Bronchial epithelial cell (primary cell): ENCODE measurements at places on chromosomes 6 and 20. TPM values are rescaled to one million over a fixed set of nuclear protein-coding genes. Genes with fewer than 3 reads are reported as not detected.

- no peak for DNase-seq
Observed at GRCh38 chr6:109034526-109034925, 60.1 kb downstream of the SESN1 start.

SLCO4A1 gene
- total RNA-seq, result 1.6 and 4.7 TPM in 2 replicates

DNA sequence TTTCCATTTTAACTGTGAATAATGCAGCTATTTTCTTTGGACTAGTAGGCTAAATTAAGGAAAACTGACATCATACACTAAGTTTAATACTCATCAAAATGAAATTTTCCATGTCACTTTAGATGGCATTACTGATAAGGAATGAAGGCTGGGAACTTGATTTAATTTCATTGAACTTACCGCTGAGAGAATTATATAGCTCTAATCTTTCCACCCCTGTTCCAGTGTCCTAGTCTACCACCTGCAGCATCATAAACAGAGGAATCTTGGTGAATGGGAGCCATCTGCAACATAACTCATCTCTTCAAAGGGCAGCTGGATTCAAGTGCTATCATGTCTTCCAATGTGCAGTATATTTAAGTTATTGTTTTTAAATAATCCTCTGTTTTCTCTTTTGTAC, 1395.2 kb downstream of the EPHA7 start:
- no peak for DNase-seq

DNA sequence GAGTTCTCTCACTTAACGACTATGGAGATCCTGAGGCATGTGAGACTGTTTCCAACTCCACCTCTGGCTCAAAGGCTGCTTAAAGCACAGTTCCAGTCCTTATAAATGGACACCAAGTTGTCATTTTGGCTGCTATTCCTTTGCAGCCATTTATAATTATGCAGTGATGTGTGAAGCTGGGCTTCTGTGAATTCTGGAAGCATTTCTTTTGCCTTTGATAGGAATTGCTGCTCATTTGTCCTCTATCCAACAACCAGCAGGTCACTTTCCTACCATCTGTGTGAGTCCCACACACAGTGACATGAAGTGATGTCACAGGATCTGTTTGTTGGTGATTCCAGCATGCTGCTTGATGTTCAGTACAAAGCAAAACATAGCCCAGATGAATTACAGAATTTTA, 28.5 kb upstream of the EFHC1 start:
- no peak for DNase-seq

PTK6 gene
- 59.5 and 107 TPM in 2 replicates for total RNA-seq

DNA sequence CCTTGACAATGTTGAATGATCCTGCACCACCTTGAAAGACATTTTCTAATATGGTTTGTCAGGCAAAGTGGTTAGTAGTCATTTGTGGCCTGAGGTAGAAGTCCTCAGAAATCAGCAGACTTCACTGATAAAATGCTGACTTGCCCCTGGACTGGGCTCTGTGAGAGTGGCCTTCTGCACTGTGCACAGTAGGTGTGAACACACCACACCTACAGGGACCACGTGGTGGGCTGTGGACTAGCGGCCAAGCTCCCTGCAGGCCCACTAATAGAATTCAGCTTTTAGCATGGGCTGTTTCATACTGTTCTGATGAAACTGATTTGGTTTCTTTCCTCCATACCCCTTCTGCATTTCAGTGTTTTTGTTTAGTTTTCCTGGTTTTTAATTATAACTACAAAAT, 7.3 kb downstream of the BPHL start:
- DNase-seq, result no peak

DNA sequence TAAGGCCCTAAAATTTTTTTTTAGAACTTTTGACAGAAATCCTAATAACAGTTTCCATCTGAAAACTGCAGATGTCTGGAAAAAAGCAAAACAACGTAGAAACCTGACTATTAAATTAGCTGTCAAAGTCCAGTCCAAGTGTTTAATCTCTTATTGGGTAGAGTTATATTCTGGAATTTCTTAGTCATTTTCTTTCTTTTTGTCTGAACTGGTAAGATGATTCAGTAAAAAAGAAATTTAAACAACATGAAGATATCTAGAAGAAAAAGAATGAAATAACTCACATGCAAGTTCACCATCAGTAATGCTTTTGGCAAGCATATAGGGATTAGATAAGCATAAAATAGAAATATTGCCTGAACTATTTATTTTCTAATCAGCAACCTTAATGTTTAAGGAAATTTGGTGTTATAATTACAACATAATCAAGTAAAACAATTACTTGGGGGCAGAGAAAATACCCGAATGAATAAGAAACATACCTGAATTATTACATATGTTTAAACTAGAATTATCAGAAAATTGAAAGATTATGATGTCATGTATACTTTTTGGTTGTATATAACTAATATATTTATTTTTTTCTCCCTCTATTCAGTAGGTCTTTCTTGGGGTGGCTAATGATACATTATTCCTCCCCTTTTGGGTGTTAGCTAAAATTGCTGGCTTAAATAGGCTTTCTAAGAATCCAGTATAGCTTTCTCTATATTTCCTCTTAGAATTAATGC, 51.1 kb downstream of the FAM83B start:
- no peak for DNase-seq

GRCh38 chr6:83113258-83113657, 45.8 kb downstream of the DOP1A start:
- no peak for DNase-seq

GRCh38 chr6:118333772-118334171, 214.3 kb upstream of the PLN start:
- DNase-seq, result no peak

GRCh38 chr6:27176523-27177484, 70.7 kb upstream of the PRSS16 start:
- peak; percentile 44 for DNase-seq

MOXD1 gene
- 0.13 and 1.6 TPM in 2 replicates for total RNA-seq

SAMD5 gene
- total RNA-seq, result 2.6 and 3.1 TPM in 2 replicates

SOBP gene
- total RNA-seq, result 0.26 and 0.38 TPM in 2 replicates

- DNase-seq, result no peak
Observed at GRCh38 chr20:31667315-31668285, 29.9 kb downstream of the COX4I2 start.

GRCh38 chr6:151380848-151381205, 10.5 kb downstream of the ZBTB2 start:
- DNase-seq, result no peak
